ENCODE measurements at places on chromosomes 2 and 18.

DNA sequence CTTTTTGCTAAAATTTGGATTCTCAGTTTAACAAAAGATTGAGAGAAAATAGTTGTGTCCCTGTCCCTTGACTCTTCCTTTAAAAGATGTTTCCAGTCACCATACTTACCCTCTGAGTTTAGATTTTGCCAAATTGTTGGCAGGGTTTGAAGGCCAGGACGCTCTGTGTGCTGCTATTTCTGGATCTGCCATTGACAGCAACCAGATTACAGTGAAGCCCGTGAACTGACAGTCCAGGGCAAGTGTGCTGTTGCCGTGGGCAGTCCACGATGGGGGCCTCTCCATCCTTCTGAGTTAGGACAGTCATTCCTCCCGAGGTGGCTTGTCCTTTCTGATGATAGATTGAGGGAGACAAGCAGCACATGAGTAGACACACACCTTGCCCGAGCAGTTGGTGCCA is 89.9 kb downstream of the PTPRM start:
- DNase-seq = no peak

DNA sequence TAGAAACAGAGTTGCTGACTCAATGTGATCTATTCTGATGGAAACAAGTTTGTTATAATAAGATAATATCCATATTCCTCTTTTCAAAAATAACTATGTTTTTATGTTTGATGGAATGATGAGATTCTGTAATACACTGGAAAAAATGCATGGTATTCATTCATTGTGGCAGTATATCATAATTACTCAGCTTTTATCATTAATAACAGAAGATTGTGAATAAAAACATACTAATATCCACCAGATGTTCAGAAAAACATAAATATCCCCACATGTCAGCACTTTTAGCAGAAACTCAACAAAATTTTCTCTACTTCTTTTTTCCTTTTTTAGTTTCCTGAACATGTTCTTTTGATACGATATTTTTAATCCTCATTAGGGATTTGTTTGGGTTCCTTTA is 130.9 kb upstream of the CAVIN2 start:
- DNase-seq = no peak

DNA sequence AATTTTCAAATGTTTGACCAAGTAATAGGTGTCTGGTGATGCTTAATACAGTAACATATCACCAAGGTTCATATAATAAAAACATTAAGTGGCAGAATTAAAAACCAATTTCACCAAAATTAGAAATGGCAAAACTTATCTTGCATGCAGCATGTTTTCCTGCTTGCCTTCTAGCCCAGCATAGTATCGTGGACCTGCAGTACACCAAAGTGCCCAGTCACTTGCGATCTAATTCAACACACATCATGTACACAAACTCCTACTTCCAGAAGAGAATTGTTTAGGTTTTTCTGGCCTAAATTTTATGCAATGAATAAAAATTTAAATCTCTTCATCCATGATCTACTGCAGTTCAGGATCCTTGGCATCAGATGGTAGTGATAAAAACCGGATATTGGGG is 28.9 kb downstream of the LPIN2 start:
- DNase-seq = no peak

- no peak for DNase-seq
Measured at GRCh38 chr2:177731384-177731783, 338.8 kb downstream of the AGPS start.

GRCh38 chr2:69945441-69945840 is 16.0 kb downstream of the ASPRV1 start:
- DNase-seq = no peak

DNA sequence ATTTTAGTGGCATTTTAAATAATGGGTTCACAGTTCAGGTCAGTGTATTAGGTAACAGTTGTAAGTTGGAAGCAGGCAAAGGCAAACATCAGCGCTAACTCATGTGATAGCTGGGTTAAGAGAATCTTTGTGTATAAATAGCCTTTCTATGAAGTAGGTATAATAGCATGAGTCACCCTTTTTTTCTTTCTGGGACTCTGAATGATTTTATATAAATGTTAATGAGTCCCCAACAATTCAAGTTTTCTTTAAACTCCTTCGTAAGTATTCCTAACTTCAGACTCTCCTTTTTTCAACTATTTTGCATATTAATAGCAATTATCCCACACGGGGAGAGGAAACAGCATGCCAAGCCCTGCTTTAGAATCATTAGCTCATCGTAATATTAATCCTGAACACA is 384.3 kb downstream of the PIK3C3 start:
- DNase-seq = no peak

DNA sequence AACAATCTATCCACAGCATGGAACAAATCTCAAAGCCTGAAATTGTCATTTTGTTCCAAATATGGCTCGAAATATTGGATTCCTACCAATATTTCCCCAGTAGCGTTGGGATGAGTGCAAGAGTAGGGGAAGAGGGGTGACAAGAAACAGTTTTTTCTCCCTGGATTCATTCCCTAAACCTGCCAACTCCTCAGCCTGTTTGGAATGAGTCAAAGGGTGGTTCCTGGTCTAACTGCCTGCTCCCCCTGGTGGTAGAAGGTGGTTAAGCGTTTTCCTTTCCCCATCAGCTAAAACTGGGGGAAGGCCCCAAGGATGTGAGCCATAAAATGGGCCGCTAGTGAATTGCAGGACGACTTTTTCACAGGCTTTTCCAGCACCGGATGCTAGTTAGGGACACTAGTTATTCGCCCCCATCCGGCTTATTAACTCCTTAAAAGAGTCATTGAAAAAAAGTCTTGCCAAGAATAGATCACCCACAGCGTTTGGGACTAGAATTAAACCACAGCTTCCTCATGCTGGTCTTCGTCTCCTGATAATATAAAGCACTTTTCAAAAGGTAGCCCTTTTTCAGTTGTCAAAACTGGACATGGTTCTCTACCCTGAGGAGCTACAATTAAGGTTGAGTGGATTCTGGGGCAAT is 72.5 kb downstream of the DHRS9 start:
- DNase-seq = peak; percentile 15

DNA sequence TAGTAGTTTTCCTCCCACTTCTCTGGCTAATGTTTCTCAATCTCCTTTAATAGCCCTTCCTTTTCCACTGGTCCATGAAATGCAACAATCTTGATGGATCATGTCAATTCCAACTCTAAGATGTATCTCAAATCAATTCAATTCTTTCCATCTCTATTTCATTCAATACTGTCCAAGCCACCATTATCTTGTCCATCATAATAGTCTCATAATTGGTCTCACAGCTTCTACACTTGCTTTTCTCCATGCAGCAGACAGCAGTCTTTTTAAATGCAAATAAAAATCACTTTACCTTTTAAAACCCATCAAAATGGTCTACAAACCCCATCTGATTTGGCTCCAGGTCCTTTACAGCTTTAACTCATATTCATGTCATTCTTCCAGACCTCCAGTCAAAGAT is 226.6 kb downstream of the EPHA4 start:
- DNase-seq = no peak

GRCh38 chr2:33660416-33661123 is 61.5 kb upstream of the FAM98A start:
- DNase-seq = no peak

DNA sequence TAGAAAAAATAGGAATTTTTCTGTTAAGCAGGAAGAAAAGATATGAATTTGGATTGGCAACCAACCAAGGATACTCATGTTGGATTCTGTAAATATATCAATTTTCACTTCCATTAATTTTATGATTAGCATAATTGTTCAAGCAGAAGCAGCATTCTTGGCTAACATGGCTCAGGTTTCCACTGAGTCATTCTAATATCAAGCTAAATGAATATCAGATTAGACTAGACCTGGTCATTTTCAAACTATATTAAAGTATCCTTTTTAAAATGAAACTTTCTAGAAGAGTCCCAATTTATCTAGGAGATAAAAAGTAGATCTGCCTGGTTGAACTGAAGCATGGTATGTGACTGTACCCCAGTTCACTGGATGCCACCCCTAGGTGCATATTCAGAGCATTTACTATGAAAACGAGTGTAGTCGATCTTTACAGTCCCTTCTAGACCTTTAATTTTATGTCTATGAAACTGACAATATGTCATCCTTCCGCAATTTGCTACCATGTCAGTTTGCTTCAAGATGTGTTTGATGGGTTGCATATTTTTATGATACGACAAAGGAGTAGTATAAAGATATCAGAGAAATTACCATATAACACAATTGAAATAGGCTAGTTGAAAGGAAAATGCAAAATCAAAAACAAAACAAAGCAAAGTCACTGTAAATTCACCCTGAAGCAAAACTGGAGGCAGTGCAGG is 704.9 kb downstream of the ERBB4 start:
- DNase-seq = no peak

- no peak for DNase-seq
Measured at GRCh38 chr2:241865416-241865956, 4.0 kb upstream of the RTP5 start.

- no peak for DNase-seq
Measured at GRCh38 chr2:47616506-47616905, 166.4 kb upstream of the MSH6 start.

- DNase-seq = no peak
Measured at GRCh38 chr2:203195331-203196036, 43.3 kb upstream of the CYP20A1 start.

GRCh38 chr2:222353993-222354392 is 55.2 kb upstream of the PAX3 start:
- DNase-seq = no peak

DNA sequence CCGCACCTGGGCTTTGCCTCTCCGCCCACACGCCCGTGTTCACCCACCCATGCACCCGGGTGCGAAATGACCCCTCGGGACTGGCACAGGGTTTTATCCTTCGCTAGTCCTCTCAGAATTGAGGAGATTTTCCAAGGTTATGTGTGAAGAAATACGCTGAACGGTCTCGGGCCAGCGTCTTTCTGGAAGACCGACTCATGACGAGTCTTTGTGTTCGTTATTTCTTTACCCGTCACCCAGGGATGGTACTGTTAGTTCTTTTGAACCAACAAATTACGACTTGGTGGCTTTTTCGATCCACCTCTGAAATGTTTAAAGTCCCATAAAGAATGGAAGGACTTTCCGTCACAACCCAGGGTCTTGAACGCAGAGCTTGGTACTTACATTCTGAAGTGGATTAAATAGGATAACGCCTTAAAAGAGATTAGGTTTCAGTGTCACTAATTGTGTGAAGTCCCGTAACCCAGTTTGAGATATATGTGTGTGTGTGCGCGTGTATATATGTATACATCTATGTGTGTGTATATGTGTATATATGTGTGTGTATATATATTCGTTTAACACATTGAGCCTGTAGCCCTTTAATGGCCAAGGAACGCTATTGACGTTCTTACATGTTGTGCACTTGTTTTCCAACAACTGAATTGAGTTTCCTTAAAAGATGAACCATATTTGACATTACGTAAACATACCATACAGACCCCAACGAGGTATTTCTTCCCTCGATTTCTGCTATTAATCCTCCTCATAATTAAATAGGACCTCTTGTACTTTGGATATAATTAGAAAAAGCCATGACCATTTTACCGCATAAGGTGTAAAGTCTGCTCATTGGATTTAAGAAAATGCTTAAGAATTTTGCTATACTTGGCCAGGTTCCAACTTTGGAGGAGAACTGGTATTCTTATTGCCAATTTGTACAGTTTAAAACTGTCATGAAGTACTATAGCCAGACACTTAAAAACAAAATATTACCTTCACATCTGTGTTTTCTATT is 889 bp downstream of the ZC3H15 start:
- no peak for DNase-seq

GRCh38 chr2:39437522-39438296 is 624 bp upstream of the MAP4K3 start:
- DNase-seq = no peak

DNA sequence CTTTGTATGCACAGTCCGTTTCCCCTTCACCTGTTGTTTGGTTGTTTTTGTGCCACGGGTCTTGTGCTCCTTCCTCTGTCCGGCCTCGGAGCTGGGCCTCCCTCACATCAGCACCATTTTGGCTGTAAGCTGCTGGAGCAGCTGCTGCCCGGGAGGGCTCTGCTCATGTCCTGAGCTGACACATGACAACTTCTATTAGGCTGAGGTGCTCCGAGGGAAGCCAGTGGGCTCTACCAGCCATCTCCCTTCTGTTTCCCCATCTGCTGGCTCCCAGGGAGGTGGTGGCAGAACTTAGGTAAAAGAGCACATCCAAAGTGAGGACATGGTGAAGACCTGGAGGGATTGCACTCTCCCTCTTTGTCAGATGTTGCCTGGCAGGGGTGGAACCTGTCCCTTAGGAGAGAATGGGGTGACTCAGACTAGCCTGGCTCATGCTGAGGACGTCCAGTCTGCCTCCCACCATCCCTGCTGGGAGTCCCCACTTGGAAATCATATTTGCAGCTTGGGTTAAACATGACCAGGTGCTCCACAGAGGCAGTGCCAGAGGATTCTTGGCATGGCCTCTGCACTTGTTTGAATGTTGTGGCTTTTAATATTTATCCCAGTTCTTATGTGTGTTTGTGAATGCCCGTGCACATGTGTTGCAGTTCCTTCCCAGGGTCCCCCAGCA is 49.8 kb upstream of the TNP1 start:
- no peak for DNase-seq

- no peak for DNase-seq
Measured at GRCh38 chr2:60095903-60096302, 457.6 kb downstream of the BCL11A start.

DNA sequence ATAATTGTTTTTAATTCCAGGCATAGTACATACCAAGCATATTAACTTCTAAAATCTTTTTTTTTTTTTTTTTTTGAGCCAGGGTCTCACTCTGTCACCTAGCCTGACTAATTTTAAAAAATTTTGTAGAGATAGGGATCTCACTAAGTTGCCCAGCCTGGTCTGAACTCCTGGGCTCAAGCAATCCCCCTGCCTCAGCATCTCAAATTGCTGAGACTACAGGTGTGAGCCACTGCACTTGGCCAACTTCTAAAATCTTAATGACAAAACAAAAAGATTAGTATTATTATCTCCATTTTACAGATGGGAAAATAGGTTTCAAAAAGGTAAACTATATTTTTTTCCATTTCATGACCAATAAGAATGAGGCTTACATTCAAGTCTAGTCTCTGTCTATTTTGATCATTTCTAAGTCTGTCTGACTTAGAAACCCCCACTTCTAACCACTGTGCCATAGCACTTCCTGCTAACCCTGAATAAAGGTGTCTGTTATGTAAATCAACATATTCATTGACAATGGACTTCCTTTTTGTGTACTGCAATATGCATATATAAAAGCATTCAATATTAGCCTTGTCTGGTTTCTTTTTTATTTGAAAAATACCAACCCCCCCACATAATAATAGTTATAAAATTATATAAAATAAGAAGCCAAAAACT is 28.7 kb upstream of the ZEB2 start:
- DNase-seq = no peak

- no peak for DNase-seq
Measured at GRCh38 chr2:179336782-179337534, 72.3 kb upstream of the SESTD1 start.

DNA sequence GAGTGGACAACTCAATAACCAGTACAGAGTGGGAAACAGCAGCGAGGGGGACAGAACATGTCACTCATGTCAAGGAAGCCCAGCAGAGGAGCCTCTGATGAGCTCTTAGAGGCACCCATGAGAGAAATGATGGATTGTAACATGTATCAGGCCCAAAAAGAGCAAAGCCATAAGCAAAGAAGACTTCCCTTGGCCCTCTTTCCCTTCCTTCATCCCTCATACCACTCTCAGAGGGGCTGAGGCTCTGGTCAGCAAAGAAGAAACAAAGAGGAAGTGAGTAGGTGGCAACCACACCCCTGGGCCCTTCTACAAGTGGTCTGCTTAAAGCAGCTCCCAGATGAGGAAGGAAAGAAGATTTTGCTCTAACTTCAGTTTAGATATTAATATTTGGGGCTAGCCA is 112.8 kb downstream of the CDC42EP3 start:
- DNase-seq = no peak
